ENCODE measurements at places on chromosomes 1 and 21.
A peak's percentile ranks its signal among the peaks of the same experiment; 100 is the strongest.

DNA sequence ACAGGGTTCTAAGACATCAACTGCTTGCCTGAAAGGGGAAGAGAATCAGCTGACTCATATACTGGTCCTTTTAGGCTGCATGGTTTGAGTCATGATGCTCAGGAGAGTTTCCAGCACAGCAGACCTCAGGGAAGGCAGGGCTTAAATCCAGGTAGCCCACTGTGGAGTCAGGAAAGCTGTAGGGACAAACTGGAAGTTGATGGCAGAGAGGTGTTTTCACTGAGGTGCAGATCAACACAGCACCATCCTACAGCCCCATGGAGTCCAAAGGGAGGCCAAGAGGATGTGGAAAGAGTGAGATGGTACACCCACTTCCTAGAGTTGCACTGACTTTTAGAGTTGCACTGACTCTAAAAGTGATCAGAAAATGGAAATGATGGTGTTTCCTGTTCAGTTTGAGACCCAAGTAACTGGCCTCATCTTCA lies 252.4 kb upstream of the DUSP10 start:
- DNase-seq, result no peak

GRCh38 chr1:43619996-43620920 lies 29.7 kb upstream of the KDM4A start:
- DNase-seq, result no peak

DNA sequence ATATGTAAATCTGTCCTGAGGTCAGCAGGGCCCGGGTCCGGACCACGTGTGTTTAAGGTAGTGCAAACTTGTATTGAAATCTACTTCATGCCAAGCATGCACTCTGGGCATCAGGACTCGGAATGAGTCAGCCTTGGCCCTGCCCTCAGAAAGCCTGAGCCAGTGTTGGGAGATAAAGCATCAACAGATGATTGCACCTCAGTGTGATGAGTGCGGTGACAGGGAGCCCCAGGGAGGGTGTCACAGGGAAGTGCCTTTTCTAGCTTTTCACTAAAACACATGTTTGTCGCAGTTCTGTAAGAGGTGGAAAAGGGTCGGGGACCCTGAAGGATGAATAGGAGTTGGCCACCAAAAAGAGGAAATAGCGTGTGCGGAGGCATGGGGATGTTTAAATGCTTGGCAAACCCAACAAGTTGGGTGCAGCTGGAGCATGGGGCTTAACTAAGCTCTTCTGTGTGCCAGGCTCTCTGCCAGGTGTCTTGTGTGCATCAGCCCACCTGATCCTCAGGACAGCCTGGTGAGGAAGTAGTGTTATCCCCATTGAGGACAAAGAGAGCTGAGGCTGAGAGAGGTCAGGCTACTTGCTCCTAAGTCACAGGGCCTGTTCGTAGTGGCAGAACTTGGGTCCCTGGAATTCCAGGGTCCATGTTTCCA lies 48.2 kb upstream of the EPB41 start:
- no peak for DNase-seq

- no peak for DNase-seq
These were observed 216.9 kb upstream of the NRIP1 start for GRCh38 chr21:15281714-15282113.

- DNase-seq, result no peak
These were observed 143.6 kb downstream of the EDEM3 start for GRCh38 chr1:184610876-184611595.

DNA sequence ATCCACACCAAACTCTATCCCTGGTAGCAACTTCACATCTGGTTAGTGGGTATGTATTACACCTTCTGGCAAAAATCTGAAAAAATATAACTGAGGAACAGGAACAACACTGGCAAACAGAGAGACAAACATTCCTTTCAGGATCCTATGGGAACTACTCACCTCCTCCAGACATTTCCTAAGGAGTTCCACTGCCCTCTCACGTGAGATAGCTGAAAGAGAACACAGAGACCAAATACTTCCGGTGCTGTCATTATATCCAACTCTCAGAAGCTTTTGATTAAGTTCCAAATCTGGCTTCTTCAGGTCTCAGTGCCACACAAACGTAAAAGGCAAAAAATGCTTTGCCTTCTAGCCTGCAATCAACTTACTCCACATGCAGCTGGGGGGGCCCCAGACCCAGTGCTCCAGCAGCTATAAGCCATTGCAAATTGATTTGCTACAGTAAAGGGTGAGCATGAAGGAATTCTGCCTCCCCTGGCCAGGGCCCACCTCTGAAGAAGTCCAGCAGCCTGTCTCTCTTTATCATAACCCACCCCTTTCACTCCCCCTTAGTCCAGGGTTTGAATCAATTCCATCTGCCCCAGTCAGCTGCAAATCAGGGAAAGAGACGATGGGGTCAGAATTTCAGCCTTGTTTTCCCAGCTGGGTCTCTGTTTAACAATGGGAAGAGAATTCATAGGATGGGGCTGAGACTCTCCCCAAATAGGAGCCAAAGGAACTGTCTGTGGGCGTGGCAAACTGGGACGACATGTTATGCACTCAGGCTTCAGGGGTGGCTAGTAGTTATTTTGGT lies 32.2 kb downstream of the TFAP2E start:
- DNase-seq, result no peak

DNA sequence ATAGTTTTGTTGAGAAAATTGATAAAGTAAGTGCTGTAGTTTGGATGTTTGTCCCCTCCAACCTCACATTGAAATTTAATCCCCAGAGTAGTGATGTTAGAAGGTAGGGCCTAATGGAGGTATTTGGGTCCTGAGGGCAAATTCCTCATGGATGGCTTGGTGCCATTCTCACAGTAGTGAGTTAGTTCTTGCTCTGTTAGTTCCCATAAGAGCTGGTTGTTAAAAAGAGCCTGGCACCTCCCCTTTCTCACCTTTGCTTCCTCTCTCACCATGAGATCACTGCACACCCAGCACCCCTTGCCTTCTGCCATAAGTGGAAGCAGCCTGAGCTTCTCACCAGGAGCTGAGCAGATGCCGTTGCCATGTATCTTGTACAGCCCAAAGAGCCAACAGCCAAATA lies 354.8 kb upstream of the NFIA start:
- no peak for DNase-seq

GRCh38 chr1:166159656-166160055 lies 7.1 kb downstream of the FAM78B start:
- DNase-seq, result no peak

DNA sequence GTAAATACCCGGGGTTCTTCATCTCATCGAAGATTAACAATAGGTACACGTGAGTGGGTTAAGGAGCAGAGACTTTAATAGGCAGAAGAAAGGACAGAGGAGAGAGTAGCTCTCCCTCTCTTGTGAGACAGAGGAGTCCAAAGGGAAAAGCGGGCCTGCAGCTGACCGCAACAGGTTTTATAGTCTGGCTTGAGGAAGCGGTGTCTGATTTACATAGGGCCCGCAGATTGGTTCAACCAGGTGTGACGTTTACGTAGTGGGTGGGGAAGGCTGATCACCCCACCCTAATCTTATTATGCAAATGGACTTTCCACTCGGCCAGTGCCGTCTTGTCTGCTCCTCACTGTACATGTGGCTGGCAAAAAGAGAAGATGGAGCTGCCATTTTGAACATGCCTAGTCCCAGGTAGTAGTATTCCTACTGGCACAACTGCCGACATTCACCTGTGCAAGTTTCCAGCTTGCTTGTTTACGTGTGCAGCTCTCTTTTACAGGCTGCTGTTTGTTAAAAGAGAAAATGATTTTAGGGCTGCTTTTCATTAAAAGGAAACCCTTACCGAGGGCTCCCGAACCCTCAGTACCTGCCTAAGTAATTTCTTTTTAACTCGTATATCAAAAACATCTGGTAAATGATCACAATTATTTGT lies 10.6 kb downstream of the CDC14A start:
- DNase-seq, result no peak

GRCh38 chr1:160953030-160953429 lies 1.6 kb downstream of the ITLN2 start:
- DNase-seq, result no peak

DNA sequence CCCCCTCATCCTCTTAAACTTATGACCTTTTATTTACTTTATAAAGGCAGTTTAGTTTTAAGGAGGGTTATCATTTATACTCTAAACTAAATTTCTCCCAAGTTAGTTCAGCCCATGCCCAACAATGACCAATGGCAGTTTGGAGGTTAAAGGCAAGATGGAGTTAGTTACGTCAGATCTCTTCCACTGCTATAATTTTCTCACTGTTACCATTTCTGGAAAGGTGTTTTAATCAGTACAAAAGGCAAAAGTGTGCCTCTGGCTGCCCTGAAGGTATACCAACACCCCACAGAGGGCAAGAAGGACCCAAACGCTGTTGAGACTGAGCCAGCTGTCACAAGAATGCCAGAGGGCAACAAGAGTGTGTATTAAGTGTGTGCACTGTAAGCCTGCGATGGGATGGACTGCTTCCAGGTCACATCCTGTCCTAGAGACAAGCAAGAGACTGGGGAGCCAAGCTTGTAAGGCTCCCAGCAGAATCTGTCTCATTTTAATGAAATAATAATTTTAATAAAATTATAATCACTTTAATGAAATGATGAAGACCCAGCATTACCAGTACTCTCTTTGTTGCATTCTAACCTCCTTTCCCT lies 32.5 kb upstream of the FAM89A start:
- no peak for DNase-seq

- no peak for DNase-seq
These were observed 24.8 kb downstream of the MARK1 start for GRCh38 chr1:220552672-220553260.

GRCh38 chr1:61980561-61980960 lies 214.1 kb upstream of the L1TD1 start:
- DNase-seq, result no peak

- DNase-seq, result no peak
These were observed 63.1 kb downstream of the ELK4 start for GRCh38 chr1:205568469-205569361.

GRCh38 chr1:246580497-246581370 lies 14.5 kb downstream of the CNST start:
- DNase-seq, result no peak

DNA sequence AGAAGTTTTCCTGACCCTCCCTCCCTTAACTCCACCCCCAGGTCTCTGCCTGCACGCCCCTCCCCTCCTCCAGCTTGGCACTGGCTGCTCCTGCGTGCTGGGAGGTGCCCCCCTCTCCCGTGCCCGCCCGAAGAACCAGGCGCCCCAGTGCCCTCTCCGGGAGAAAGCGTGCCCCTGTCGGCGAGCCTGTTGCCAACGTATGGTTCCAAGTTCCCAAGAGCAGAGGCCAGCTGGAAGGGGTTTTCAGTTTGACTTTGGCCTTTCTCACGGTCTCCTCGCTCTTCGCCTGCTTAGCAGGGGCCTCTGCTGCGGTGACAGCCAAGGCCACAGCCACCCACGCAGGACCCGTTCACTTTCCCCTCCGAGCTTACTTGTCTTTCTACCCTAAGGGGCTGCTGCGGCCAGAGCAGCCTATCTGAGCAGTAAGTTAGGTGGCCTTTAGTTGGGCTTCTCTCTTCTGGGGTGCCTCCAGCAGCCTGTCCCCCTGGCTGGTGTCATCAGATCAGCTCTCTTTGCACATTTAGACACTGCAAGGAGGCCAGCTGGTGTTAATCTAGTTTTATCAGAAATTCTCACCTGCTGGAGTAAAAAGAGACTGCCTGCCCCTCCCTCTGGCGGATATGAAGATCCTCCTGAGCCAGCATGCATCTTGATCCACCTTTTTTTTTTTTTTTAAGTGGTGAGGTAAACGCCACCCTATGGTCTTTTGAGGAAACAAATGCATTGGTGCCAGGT lies 1.5 kb downstream of the STUM start:
- peak; percentile 11 for DNase-seq

DNA sequence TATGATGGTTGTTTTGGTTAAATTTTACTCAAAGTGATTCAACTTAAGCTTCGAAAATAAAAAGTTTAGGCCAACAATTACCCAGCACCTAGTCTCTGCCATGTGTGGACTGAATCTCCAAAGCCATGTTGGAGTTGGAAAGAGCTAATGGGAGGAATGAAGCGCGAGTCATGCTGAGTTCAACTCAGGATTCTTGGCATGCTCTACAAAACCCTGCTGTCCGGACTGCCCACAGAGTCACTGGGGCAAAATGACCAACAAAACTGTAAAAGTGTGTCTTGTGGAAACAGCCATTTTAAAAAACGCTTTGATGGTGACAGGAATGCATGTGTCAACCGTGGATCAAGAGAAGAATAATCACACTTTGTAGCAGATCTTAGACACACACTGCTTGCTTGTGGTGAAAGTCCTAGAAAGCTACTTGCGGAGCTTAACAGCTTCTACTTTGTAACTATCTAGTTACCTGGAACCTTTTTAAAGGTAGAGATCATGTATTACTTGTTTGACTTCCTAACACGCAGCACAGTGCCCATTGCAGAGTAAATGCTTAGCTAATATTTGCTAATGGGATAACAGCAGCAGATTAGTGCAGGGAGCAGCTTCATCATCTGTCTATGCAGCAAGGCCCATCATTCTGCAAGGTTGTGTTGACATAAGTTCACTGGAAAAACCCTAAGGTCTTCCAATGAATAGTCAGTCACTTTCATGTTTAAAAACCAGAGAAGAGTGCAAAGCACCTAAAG lies 7.0 kb upstream of the GBP6 start:
- DNase-seq, result no peak

GRCh38 chr1:973459-974292 lies 7.4 kb downstream of the PLEKHN1 start:
- DNase-seq, result no peak

DNA sequence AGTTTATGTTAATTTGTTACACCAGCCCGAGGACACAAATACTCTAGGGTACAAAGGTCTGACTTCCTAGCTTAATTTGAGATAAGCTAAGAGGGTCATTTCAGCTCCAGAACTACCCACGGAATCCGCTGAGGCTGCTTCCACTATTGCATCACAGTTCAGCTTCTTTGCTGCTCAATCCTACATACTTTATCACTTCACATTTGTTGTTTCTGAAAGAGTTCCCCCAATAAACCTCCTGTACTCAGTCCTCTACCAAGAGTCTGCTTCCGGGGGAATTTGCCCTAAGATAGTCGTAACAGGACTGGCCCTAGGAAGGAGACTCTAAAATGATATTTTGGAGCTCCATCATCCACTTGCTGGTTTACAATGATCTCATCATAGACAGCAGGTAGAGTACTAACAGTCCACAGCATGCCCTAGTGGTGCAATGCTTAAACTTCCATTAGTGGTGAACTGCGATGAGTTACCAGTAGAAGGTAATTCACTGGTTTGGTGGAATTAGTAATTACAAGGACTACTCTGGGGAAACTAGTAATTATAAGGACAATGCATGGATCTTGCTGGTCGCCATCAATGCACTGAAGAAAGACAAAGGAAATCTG lies 229.3 kb downstream of the USH2A start:
- no peak for DNase-seq

DNA sequence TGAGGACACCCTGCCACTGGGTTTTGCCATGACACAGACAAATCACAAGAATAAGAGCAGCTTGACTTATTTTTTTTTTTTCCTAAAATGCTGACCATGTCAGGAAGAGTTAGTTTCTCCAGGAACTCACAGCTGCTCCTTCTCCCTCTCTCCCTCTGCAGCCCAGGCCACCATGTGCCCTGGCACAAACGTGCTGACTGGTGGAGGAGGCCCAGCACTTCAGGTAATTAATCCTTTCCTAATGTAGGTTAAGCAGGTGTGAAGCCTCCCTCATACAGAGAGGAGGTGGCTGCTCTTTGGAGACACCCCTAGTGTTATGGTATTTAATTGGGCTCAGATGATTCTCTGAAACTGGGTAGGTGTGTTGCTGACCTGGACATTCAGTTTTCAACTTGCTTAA lies 129.8 kb upstream of the USH2A start:
- no peak for DNase-seq

- DNase-seq, result peak; percentile 36
These were observed 2.6 kb upstream of the TOR3A start for GRCh38 chr1:179079113-179079761.
